ENCODE measurements at places on chromosomes 7 and 10.

DNA sequence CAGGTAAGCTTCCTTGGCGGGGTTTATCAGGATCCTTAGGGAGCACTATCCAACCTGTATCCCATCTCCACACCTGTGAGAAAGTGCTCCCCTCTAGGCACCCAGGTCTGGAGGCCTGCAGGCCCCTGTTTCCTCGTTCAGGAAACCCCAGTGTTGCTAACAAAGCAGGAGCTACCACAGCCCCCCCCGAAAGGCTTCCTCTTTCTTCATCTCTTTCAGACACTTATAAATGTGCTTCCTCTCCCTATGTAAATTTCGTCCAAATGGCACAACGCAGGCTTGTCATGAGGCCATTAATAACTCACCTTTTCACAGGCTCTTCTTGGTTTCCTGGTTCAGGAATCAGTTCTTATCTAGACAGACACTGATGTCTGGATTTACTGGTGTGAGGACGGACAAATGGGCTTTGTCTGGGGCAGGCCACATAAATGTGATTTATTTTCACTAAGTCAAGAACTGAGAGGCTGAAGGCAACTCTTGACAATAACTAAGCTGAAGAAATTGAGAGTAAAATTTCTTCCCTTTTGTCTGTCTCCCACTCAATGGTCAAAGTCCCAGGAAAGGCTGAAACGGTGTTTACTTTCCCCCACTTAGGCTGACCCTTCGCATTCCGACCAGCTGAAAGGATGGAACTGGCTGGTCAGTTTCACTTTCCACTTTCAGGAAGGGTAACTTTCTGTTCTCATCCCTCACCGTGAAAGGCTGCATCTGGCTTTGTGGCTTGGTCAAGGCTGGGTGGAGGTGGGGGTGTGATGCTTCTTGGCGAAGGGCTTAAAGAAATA, 46.8 kb downstream of the PIK3AP1 start:
- peak; percentile 78 for DNase-seq
- no peaks in the 10 kb centered on the region for H3K27me3 ChIP-seq
- H3K4me1 ChIP-seq, result peaks cover 69% of the 10 kb centered on the region
- H3K4me3 ChIP-seq, result peak overlapping the region; percentile 26

DNA sequence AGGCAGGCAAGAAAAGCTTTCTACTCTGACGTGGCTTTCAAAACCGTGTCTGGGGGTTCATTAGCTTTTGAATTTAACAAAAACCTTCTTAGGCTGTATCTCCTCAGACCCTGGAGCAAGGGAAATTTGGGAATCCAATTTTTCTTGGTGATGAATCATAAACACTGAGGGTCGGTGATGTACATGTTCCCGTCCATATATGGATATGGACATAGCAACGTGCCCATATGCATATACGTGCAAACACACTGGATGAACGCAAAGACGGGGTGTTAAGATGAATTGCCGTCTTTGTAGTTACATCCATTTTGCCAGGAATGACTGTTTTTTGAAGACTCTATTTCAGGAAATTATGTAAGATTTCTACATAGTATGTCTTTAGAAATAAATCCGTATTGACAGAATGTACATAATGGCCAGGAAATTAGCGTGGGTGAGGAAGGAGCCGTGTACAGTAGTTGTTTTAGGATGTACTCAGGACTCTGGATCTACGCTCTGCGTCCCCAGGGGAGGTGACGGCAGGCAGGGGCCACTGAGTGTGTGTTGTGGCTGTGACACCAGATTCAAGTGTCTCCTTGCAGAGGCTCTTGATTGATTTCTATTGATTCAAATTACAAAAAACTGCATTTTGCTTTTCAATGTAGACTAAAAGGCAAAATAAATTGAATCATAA, 238.2 kb downstream of the DNAJB6 start:
- no peaks in the 10 kb centered on the region for H3K4me1 ChIP-seq
- H3K27me3 ChIP-seq, result peaks cover 5% of the 10 kb centered on the region
- no peaks in the 10 kb centered on the region for H3K36me3 ChIP-seq
- no peak overlapping the region for H3K4me3 ChIP-seq

GRCh38 chr10:87669752-87670151, 10.1 kb downstream of the PAPSS2 start:
- H3K27me3 ChIP-seq, result no peaks in the 10 kb centered on the region
- no peak overlapping the region for H3K4me3 ChIP-seq
- H3K36me3 ChIP-seq, result no peaks in the 10 kb centered on the region
- DNase-seq, result no peak
- H3K27ac ChIP-seq, result no peak overlapping the region

DNA sequence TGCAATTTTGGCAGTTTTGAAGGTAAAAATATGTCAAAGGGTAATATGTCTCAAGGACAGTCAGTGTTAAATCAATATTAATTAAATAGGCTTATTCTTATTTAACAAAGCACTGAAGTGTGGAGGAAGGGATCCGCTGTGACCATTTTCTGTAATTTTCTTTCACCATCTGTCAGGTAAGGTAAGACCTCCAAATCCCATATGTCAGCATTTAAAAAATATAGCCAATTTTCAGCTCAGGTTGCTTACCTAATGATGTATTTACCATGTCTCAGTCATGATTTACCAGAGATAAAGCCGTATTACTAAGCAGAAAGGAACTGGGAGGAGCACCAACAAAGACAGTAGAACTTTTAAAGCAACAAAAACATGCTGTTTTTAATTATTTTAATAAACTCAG, 683.9 kb downstream of the CCSER2 start:
- H3K36me3 ChIP-seq, result no peaks in the 10 kb centered on the region
- DNase-seq, result no peak
- H3K27ac ChIP-seq, result no peak overlapping the region
- H3K27me3 ChIP-seq, result no peaks in the 10 kb centered on the region
- H3K4me1 ChIP-seq, result no peaks in the 10 kb centered on the region

DNA sequence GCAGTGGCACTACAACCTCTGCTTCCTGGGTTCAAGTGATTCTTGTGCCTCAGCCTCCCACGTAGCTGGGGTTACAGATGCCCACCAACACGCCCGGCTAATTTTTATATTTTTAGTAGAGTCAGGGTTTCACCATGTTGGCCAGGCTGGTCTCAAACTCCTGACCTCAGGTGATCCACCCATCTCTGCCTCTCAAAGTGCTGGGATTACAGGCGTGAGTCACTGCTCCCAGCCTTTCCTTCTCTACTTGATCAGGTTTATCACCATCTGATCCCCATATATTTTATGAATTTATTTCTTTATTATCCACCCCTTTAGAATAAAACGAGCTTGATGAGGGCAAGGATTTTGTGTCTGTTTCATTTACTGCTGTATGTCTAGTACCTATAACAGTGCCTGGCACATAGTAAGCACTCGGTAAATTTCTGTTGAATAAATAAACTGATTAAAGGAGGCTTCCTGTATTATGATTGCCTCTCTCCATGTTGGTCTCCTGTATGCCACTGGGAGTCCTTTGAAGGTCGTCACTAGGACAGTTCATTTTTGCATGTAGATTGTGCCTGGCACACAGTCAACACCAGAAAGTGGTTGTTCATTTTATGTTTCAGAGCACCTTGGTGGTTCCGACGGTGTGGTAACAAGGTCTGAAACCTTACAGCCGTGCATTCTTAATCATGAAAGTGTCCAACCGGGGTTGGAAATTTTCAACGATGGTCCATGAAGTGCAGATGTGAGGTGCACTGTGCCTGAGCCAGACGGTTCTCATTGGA, 9.6 kb upstream of the EIF3A start:
- H3K4me1 ChIP-seq, result peaks cover 25% of the 10 kb centered on the region
- H3K27ac ChIP-seq, result peak overlapping the region; percentile 39
- no peak for DNase-seq
- no peak overlapping the region for H3K4me3 ChIP-seq
- H3K36me3 ChIP-seq, result no peaks in the 10 kb centered on the region

DNA sequence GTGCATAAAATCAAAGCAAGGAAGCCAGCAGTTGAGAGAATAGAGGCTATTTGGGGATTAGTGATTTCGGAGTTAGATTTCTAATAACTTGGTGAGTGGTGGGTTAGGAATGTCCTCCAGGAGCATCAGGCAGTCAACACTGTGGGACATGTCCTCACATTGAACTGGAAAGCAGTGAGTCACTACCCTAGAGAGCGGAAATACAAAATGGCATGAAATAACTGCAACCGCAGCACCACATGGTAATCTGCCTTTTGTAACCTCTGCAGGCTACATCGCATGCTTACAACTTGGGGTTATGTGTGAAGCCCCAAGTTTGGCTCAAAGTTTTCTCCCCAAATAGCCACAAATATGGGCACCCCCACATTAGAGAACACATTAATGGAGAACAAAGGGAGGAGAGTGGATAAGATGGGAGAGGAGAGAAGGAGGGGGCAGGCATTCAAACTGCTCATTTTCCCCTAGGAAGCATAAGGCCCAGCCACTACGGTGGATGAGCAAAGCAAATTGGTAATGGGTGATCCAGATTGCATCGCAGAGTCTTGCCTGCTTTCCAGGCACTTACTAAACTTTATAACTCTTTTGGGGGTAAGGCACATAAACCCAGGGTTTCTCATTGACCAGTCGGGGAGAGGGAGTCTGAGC, 22.0 kb upstream of the SLF2 start:
- peaks cover 12% of the 10 kb centered on the region for H3K4me1 ChIP-seq
- H3K4me3 ChIP-seq, result no peak overlapping the region
- peaks cover 5% of the 10 kb centered on the region for H3K27me3 ChIP-seq
- no peaks in the 10 kb centered on the region for H3K36me3 ChIP-seq

DNA sequence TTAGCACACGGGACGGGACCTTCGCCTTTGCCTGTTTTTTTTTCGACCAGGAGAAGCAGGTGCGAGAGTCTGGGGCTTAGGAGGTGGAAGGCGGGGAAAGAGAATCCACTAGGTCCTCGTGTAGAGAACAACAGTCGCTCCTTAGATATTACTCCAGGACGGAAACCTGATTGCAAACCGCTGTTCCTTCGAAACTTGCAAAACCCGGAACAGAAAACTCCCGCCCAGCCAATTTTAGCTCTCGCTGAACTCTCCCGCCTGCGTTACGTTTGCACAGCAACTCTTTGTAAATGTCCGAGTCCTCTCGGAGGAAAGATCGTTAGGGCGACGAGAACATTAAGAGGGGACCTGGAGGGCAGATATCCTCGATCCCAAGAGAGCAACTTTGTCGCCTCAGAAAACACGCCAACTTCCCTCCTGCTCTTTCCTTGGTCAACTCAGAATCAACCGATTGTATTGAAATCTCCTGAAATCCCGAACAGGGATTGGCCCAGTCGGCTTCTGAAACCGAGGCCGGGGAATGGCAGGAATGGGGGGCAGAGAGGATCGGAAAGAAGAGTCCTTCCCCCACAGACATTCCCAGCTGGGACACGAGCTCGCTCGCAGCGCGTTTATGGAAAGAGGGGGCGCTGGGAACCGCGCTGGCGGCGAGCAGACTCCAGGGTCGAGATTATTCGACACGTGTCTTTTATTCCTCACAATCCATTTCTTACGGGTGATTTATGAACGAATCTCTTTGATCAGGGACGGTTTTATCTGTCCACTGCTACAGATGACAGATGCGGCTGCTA, 9.9 kb downstream of the TWIST1 start:
- H3K4me1 ChIP-seq, result peaks cover 13% of the 10 kb centered on the region
- DNase-seq, result peak; percentile 61
- H3K36me3 ChIP-seq, result no peaks in the 10 kb centered on the region
- H3K4me3 ChIP-seq, result peak overlapping the region; percentile 38
- no peak overlapping the region for H3K27ac ChIP-seq
- peaks cover 86% of the 10 kb centered on the region for H3K27me3 ChIP-seq

Data from common myeloid progenitor, CD34-positive (primary cell).